ENCODE measurements at places on chromosomes 4 and X. TPM values are rescaled to one million over a fixed set of nuclear protein-coding genes. Genes with fewer than 3 reads are reported as not detected.

DNA sequence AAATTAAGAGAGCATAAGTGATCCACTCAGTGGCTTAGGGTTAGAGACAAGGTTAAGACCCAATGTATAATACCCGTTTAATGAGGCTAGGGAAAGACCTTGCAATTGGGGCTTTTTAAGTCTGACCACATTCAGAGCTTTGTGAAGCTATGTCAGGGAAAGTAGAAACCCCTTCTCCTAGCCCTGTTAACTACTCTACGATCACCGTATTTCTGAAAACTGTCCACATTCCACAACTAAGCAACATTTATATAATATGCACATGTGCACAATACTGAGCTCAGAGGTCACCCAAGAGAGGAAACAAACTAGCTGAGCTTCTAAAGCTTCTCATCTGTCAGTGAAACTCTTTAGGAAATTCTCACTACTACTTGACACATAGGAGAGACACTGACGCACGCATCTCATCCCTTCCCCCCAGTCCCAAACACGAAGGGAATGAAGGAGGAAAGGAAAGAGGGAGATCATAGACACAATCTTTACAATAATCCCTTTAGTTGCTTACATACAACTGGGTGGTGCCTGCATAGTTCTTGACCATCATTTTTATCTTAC, 56.2 kb downstream of the METTL14 start:
- no peak for DNase-seq

The SLC6A8 gene
- 0.16 TPM for total RNA-seq

DNA sequence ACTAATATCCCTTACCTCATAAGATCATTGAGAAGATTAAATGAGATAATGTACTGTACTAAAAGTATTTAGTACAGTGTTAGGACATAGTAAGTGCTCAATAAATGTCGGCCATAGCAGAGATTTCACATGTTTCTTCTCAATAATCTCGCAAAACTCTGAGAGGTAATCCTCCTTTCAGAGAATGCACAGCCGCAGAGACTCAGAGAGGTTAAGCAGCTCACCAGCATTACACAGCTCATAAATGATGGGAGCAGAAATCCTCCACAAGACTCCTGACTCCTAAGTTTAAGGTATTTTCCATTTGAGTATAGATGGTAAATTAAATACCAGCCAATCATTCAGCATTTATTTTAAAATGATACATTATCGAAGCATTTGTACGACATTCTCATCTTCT, 34.6 kb downstream of the FAM114A1 start:
- DNase-seq, result no peak

The EVC gene
- total RNA-seq, result 1.4 TPM

- DNase-seq, result no peak
Observed at GRCh38 chrX:133541021-133541420, 125.7 kb upstream of the GPC4 start.

The ADH7 gene
- total RNA-seq, result not detected

- DNase-seq, result no peak
Observed at GRCh38 chr4:182748283-182748682, 168.9 kb downstream of the DCTD start.

GRCh38 chr4:113955948-113956347, 23.5 kb downstream of the ARSJ start:
- DNase-seq, result no peak

GRCh38 chr4:83981156-83981555, 445.2 kb downstream of the GPAT3 start:
- DNase-seq, result no peak

The SERTM2 gene
- not detected for total RNA-seq

DNA sequence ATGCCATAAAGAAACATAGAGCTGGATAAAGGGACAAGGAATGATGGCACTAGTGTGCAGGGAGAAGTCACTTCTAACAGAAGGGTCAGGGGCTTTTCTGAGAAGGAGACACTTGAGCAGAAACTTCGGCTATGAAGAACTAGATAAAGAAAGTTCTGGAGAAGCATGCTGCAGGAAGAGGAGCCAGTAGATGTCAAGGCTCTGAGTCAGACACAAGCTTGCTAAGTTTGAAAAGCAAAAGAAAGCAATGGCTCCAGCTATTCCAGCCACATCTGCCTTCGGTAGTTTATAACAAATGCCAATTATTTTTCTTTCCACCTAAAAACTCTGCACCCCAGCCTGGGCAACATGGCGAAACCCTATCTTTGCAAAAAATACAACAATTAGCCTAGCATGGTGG, 7.5 kb downstream of the NUDT6 start:
- no peak for DNase-seq

- no peak for DNase-seq
Observed at GRCh38 chrX:17020851-17021821, 74.7 kb downstream of the REPS2 start.

The PPARGC1A gene
- not detected for total RNA-seq

The GLRB gene
- not detected for total RNA-seq

The PAGE4 gene
- total RNA-seq, result not detected

The LNX1 gene
- total RNA-seq, result not detected

DNA sequence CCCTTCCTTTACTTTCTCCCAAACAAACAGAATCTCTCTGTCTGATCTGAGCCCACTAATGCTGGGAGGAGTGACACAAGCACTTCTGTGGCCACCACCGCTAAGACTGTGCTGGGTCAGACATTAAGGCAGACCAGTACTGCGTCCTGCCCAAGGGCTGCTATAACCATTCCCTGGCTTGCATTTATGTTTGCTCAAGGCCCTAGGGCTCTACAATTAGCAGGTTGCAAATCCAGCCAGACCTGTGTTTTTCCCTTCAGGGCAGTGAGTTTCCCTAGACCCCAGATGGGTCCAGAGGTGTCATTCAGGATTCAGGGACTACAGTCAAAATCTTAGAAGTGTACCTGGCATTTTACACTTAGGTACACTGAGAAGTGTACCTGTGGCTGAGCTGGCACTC, 89.7 kb downstream of the SPANXN4 start:
- DNase-seq, result no peak

DNA sequence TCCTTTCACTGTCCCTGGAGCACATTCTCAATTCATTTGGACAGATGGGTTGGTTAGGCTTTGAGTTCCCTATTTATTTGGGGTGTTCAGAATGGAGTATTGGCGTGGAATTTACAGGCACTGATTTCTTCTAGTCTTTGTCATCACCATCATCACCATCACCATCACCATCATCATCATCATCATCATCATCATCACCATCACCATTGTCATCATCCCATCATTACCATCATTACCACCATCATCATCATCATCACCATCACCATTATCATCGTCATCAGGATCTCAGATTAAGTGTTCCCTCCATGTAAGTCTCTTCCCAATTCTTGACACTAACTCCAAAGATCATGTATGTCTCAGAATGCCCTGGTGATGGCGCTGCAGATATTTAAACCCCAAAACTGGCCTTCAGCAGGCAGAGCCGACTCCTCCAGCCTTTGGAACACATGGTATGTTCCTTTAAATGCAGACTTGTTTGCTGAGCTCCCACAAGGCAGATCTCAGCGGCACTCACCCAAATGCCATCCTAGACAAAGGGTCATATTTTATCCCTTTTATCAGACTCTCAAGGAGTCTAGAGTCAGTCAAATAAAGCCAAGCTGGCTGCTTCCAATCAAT, 19.8 kb upstream of the FAM9A start:
- DNase-seq, result no peak

DNA sequence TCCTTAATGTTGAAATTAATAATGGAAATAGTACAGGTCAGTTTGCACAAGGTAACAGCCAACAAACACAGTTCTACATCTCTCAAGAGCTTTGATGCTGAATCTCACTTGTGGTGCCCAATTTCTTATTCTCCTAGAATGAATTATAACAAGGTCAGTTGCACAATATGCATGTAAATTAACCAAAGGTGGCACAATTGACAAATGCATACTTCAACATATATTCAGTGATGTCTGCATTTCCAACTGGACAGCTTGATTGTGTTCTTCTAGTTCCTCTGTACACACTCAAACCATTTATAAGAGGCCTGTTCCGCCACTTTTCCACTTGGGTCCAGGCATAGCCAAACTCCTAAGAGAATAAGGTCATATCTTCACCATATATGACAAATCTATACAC, 210.3 kb upstream of the EPHA5 start:
- DNase-seq, result no peak
